Adrenal gland (tissue), 19 donors: ENCODE measurements at places on chromosomes 4 and X. TPM values are rescaled to one million over a fixed set of nuclear protein-coding genes. Genes with fewer than 3 reads are reported as not detected.
A peak's percentile ranks its signal among the peaks of the same experiment; 100 is the strongest.

The RTL3 gene
- not detected for total RNA-seq

The FAM47A gene
- not detected for total RNA-seq

The RIBC1 gene
- total RNA-seq = 2.9 TPM

The TMPRSS11E gene
- not detected for total RNA-seq

The PDE6B gene
- total RNA-seq = 26.6 TPM

DNA sequence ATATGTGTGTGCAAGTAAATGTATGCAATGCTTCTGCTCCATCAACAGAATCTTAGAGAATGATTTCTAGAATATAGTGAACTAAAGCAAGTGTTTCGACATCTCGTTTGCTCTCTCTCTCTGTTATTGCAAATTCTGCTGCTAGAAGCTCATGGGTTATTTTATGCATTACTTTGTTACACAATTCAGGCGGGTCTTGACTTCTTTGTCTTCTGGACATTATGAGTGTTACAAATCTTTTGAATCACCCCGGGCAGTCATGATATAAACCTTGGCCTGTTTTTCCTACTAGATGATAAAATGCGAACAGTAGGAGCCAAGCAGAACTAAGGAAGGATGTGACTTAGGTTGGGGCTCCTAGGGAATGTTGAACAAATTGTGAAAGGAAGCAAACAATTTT, 166.4 kb upstream of the SFRP2 start:
- no peak for DNase-seq

- no peak for DNase-seq
Observed at GRCh38 chrX:129833153-129833990, 10.3 kb downstream of the ZDHHC9 start.

DNA sequence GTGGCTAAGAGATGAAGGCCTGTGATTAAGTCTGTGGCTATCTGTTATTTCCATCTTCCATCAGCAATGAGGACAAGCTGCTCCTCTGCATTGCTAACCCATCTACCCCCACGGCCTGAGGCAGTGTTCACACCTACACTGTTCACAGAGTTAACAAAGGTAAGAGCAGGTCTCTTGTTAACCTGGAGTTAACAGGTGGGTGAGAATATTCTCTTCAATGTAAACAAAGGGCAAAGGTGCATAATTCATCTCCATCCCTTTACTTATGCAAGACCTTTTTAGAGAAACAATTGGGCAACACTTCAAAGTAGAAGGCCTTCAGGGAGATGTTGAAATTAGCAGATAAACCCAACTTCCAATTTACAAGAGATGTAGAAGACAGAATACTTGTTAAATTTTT, 2.8 kb downstream of the SLC35A2 start:
- no peak for DNase-seq

DNA sequence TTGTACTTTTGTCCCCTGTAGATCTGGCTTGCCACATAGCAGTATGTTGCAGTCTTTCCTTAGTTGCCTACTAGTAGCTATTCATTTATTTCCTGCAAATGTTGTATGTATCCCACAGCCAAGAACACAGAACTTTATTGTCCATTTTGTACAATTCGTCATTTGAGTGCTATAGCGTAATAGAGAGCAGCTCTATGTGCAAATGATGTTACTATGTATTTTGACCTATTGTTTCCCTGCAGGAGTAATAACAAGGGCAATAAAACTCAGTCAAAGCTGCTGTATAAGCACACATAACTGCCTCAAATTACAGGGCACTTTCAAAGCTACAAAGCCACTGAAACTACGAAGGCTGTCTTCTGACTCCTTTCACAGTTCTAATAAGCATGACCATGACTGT, 48.1 kb downstream of the NRK start:
- DNase-seq = no peak

DNA sequence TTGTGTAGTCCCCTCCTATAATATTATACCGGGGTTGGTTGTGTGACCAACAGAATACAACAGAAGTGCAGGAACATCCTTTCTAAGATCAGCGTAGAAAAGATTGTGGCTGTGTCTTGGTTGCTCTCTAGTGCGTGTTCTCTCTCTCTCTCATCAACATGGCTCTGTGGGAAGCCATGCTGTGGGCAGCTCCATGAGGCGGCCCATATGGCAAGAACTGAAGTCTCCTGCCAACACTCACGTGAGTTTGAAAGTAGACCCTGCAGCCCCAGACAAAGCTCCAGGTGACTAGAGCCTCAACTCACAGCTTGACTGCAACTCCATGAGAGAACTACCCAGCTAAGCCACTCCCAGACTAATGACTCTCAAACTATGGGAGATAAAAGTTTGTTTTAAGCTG, 118.7 kb downstream of the TSPAN5 start:
- DNase-seq = no peak

DNA sequence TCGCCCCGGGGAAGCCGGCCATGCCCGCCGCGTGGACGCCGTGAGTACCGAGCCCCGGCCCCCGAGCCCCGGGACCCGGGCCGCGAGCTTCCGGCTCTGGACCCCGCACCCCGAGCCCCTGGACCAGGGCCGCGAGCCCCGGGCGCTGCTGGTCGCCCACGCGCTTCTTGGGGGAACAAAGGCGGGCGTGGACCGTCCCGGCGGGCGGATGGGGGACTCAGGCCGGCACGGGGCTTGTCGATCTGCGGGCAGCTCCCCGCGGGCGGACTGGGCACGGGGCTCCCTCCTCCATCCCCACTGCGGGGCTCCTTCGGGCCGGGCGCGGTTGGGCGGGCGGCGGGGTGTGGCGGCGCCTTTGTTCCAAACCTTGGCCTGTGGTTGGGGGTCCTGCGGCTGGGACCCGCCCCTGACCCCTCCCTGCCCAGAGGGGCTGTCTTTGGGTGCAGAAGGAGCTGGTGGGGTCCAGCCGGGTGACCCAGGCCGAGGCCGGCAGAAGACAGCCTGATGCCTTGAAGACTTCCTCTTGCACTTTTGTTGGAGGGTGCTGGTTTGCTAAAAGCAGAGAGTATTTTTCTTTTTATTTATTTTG, 25.2 kb upstream of the ADD1 start:
- no peak for DNase-seq

DNA sequence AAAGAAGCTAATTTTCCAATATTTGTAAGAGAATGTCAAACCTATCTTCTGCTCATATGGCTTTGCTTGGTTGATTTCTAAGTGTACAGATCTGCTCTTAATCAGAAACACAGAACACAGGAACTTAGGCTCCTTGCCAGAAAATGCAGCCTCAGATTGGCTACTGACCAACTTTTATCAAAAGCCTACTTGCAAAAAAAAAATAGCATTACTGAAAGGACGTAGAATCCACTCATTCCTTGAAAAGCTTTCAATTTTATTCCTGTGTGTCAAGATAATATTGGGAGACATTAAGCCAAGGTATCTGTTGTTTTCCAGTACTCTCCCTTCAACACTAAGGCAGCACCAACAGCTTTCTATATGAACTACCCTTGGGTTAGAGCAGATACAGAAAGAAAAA, 127.6 kb upstream of the INTU start:
- DNase-seq = peak; percentile 31

- DNase-seq = no peak
Observed at GRCh38 chrX:7480721-7481120, 332.8 kb upstream of the PUDP start.

DNA sequence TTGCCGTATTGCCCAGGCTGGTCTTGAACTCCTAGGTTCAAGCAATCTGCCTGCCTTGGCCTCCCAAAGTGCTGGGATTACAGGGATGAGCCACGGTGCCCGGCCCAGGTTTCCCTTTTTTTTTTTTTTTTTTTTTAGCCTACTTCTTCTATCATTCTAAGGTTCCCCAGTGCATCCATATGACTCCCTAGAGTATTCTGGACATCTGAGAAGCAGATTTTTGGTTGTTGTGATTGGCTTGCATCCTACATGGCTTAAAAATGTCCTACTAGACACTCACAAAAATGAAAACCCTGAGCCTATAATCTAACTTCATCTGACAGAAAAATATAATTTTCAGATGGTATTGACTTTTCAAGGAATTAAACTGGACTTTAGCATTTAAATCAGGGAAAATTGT, 41.7 kb downstream of the SMIM14 start:
- no peak for DNase-seq
